ENCODE measurements at places on chromosomes 3 and 15. TPM values are rescaled to one million over a fixed set of nuclear protein-coding genes. Genes with fewer than 3 reads are reported as not detected.
A peak's percentile ranks its signal among the peaks of the same experiment; 100 is the strongest.

- no peak overlapping the region for H3K27ac ChIP-seq
- H3K4me3 ChIP-seq, result no peak overlapping the region
- H3K27me3 ChIP-seq, result no peaks in the 10 kb centered on the region
- no peak for DNase-seq
Measured at GRCh38 chr3:111852540-111852939, 6.5 kb upstream of the PHLDB2 start.

- DNase-seq, result peak; percentile 22
- no peaks in the 10 kb centered on the region for H3K4me1 ChIP-seq
- H3K4me3 ChIP-seq, result no peak overlapping the region
Measured at GRCh38 chr3:16329036-16329825, 64.2 kb downstream of the OXNAD1 start.

DNA sequence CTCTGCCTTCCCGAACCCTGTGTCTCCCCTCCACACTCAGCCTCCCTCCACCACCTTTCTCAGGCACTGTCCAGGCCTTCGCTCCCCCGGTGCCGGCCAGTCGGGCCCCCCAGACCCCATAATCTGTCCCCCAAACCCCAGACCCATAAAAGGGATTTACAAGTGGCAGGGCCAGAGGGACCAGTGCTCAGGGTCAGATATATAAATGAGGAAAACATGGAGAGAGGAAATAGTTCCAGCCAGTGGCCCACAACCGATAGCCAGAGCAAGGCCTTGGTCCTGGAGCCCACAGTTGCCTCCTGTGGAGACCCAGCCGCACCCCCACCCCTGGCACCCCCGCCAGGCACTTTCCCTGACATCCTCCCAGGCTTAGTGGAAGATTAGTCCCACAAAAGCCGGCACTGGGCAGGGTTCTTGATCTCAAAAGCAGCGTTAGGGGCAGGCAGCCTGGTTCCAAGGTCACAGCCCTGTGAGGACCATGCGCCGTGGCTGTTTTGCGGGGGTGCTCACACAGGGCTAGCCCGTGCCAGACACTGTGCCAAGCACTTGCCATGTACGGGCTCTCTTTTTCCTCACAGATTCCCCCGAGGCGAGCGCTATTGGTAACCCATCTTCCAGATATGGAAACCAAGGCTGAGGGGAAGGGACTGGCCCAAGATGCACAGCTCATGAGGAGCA lies 1.1 kb upstream of the PLXND1 start:
- H3K27me3 ChIP-seq, result no peaks in the 10 kb centered on the region
- H3K4me3 ChIP-seq, result no peak overlapping the region
- H3K27ac ChIP-seq, result peak overlapping the region; percentile 60
- no peaks in the 10 kb centered on the region for H3K36me3 ChIP-seq
- DNase-seq, result no peak

DNA sequence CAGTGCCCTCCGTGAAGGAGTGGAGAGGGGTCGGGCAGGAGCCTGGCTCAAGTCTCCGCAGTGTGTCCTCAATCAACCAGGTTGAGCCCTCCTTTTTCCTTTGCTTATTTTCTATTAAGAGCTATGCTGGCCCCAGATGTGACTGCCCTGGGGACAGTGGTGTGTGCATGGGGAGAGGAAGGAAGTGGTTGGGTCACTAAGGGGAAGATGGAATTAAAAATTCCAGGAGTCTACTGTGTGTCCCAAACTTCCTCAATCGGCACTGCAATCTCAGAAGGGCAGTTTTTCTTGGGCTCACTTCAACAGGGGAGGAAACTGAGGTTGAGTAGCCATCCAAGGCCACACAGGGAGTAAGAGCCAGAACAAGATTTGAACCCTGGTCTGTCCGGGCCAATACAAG lies 13.7 kb upstream of the GRIP2 start:
- no peaks in the 10 kb centered on the region for H3K4me1 ChIP-seq
- H3K4me3 ChIP-seq, result no peak overlapping the region
- H3K36me3 ChIP-seq, result no peaks in the 10 kb centered on the region
- H3K27ac ChIP-seq, result no peak overlapping the region

- H3K27me3 ChIP-seq, result no peaks in the 10 kb centered on the region
- no peak overlapping the region for H3K4me3 ChIP-seq
- no peak for DNase-seq
- H3K4me1 ChIP-seq, result peaks cover 2% of the 10 kb centered on the region
- H3K27ac ChIP-seq, result no peak overlapping the region
Measured at GRCh38 chr15:80596521-80596976, 98.6 kb upstream of the ABHD17C start.

- H3K4me3 ChIP-seq, result no peak overlapping the region
- H3K27me3 ChIP-seq, result no peaks in the 10 kb centered on the region
- DNase-seq, result no peak
- H3K27ac ChIP-seq, result no peak overlapping the region
- H3K4me1 ChIP-seq, result no peaks in the 10 kb centered on the region
Measured at GRCh38 chr15:90633360-90633759, 83.8 kb upstream of the BLM start.

DNA sequence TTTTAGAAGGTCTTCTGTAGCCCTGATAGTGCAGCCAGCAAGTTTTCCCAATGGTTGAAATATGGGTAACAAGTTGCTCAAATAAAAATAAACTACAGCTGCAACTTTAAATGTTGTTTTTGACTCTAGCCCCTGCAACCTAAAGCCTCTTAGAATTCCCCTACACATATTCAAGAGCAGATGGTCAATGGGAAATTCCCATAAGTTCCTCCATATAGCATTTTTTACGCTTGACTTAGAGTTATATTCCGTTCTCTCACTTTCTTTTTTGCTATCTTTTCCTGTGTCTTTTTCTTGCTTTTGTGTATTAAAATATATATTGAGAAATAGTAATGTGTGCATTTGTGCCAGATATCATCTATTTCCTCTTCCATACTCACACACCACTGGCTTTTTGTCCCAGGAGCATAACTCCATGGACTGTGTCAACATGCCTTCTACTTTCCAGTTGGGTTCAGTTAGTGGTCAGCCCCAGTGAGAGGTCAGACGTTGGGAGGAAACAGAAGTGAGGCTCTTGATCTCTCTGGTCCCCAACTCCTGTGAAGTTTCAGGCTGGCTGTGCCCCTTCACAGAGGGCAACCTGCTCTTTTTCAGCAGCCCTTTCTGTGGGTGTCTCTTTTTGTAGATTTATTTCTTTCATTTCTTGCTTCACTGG lies 63.3 kb upstream of the TP63 start:
- no peak for DNase-seq
- no peaks in the 10 kb centered on the region for H3K4me1 ChIP-seq
- no peak overlapping the region for H3K27ac ChIP-seq
- no peak overlapping the region for H3K4me3 ChIP-seq

- H3K36me3 ChIP-seq, result no peaks in the 10 kb centered on the region
- no peaks in the 10 kb centered on the region for H3K4me1 ChIP-seq
- H3K27ac ChIP-seq, result no peak overlapping the region
- H3K27me3 ChIP-seq, result no peaks in the 10 kb centered on the region
- peak; percentile 45 for DNase-seq
Measured at GRCh38 chr15:75864213-75865059, 21.2 kb downstream of the UBE2Q2 start.

GRCh38 chr3:135383301-135383700 lies 582.2 kb upstream of the PPP2R3A start:
- no peaks in the 10 kb centered on the region for H3K36me3 ChIP-seq
- no peaks in the 10 kb centered on the region for H3K4me1 ChIP-seq
- DNase-seq, result no peak
- H3K27me3 ChIP-seq, result no peaks in the 10 kb centered on the region
- H3K27ac ChIP-seq, result no peak overlapping the region

- peak; percentile 64 for DNase-seq
- H3K4me1 ChIP-seq, result peaks cover 9% of the 10 kb centered on the region
- H3K4me3 ChIP-seq, result peak overlapping the region; percentile 92
Measured at GRCh38 chr3:150414959-150415358, 6.9 kb downstream of the TSC22D2 start.

DNA sequence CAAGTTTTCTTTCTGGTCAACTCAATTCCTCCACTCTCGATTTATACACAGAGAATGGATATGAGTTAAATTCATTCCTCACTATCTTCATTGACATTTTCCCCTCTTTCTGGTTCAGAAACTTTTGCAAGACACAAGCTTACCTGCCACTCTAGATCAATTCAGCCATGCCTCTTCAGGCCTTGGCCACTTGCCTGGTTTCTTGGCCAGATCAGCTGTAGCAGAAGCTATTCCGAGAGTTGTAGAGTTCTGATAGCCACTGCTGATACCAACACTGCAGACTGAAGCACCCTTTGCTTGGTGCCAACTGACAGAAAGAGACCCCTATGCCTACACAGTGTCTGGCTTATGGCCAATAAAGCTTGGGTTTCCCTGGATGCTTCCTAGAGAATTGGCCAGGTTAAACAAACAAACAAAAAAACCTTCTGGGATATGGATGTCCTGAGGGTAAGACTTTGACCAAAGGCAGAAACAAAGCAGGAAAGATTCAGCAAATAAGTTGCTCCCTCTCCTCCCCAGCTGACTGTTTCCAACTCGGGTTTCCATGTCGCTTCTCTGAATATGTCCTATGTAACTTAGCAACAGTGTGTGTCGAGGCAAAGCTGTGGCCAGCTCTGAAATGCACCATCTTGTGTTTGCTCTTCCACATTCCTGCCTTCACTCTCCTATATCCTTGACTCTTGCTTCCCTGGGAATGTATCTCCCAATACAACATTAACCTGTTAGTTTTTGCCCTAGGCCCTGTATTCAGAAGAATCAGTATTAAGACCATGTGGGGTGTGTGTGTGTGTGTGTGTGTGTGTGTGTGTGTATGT lies 521.6 kb downstream of the EPHA3 start:
- no peak for DNase-seq
- no peak overlapping the region for H3K27ac ChIP-seq
- no peaks in the 10 kb centered on the region for H3K36me3 ChIP-seq
- H3K27me3 ChIP-seq, result no peaks in the 10 kb centered on the region

DNA sequence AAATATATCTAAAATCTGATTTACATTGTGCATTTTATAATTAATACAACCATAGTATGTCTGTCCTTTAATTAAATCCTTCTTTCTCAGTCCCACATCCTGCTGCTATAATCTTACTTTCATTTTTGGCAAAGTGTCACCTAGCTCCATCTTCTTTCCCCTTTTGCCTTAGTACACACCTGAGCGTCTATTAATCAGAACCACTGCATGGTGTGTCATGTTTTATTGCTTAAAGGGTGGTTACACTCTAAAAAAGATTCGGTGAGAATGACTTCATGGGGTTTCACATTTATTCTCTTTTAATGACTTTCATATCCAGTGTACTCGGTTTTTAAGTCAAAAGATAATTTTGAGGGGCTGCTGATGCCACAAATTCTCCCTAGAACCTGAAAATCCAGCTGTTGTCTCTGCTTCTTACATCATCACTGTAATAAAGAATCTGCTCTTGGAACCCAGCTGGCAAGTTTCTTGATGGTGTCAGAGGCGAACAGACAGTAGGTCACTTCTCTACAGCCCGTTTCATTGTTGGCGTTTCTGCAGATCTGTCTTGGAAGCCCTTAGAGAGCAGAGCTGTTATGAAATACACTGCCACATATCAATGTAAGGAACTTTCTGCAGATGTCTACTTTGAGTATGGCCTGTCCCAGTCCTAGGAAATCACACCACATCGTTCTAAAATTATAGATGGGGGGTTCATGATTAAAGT lies 99.7 kb downstream of the TIGIT start:
- DNase-seq, result no peak
- no peaks in the 10 kb centered on the region for H3K36me3 ChIP-seq
- H3K4me1 ChIP-seq, result no peaks in the 10 kb centered on the region
- H3K4me3 ChIP-seq, result no peak overlapping the region
- no peak overlapping the region for H3K27ac ChIP-seq
- H3K27me3 ChIP-seq, result no peaks in the 10 kb centered on the region

DNA sequence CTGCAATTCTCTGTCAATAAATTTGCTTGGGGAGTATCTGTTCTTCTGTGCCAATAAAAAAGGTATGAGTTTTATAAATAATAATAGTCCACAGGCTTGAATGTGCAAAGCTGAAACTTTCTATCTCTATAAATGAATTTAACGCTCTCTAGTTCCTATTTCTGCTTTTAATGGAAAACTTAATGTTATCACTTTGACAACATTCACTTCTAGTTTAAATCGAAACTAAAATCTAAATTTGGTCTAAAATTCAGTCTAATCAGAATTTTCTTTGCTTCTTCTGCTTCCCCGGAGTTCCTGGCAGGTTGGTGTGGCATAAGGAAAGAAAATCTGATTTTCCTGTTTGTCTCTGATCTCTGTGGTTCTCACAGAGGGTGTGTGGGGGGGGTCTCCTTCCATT lies 450.1 kb upstream of the TBL1XR1 start:
- DNase-seq, result no peak
- no peak overlapping the region for H3K4me3 ChIP-seq

- DNase-seq, result no peak
- H3K27me3 ChIP-seq, result no peaks in the 10 kb centered on the region
- H3K27ac ChIP-seq, result no peak overlapping the region
- no peaks in the 10 kb centered on the region for H3K36me3 ChIP-seq
- no peaks in the 10 kb centered on the region for H3K4me1 ChIP-seq
- no peak overlapping the region for H3K4me3 ChIP-seq
Measured at GRCh38 chr15:39095218-39095879, 485.5 kb upstream of the THBS1 start.

DNA sequence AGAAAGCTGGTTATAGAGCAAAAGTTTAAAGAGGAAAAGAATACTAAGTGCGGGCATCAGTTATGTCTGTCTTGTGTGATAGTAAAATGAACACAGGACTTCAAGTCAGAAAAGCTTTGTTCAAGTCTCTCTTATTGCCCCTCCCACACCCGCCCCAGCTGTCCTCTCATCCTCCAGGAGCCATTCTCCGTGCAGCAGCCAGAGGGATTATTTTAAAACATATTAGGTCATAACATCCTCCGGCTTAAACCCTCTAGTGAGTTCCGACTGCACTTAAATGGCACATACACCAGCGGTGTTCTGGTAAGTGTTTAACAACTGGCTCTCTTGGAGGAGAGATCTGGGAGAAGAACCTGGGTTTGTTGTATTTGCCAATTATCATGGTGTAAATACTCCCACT lies 104.8 kb upstream of the TNFAIP8L3 start:
- no peak overlapping the region for H3K27ac ChIP-seq
- H3K27me3 ChIP-seq, result no peaks in the 10 kb centered on the region
- H3K36me3 ChIP-seq, result no peaks in the 10 kb centered on the region
- peaks cover 7% of the 10 kb centered on the region for H3K4me1 ChIP-seq

GRCh38 chr3:40915346-40915865 lies 283.9 kb upstream of the CTNNB1 start:
- no peaks in the 10 kb centered on the region for H3K27me3 ChIP-seq
- H3K4me3 ChIP-seq, result no peak overlapping the region
- no peaks in the 10 kb centered on the region for H3K36me3 ChIP-seq
- no peak for DNase-seq

The ANKRD34C gene
- total RNA-seq, result not detected

The RAD54L2 gene
- 17.2 TPM for total RNA-seq

The PPP2R3A gene
- total RNA-seq, result 10.5 TPM

The ONECUT1 gene
- total RNA-seq, result not detected

The NANOGP8 gene
- total RNA-seq, result not detected
